ENCODE measurements at places on chromosomes 6 and 20.

- DNase-seq = no peak
Observed at GRCh38 chr6:170111141-170111664, 179.7 kb downstream of the DLL1 start.

DNA sequence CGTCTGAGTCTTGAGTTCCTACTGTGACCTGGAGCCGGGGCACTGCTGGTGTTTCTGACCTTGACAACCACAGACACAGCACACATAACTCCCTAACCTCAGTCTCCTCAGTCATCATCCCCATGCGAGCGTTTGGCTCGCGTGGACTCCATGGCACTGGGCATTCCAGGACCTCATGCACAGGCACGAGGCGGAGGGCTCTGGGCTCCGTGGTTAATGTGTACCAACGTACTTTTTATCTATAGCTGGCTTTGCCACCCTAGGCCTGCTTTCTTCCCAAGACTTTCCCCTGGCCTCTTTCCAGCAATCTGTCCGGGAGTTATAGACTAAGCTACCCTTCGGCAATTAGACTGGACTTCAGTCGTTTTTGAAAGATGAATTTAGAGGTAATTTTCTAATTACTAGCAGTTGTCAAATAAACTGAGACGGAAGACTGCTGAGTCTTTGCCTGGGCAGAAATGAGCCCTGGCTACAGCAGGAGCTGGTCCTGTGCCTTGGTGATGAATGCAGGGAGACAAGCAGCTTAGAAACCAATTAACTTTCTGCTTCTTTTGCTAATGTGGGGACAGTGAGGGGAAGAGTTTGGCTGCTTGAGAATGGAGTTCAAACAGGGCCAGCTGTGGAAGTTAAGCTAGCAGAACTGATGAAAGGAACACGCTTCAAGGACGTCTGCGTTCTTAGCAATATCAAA, 16.1 kb upstream of the CTCFL start:
- no peak for DNase-seq

- DNase-seq = peak; percentile 9
Observed at GRCh38 chr6:108946695-108947094, 98.5 kb downstream of the ARMC2 start.

GRCh38 chr6:5335020-5335419, 73.7 kb downstream of the FARS2 start:
- no peak for DNase-seq

- peak; percentile 74 for DNase-seq
Observed at GRCh38 chr6:89260832-89261231, 43.7 kb upstream of the GABRR1 start.

GRCh38 chr6:150001295-150002008, 23.9 kb downstream of the RAET1L start:
- no peak for DNase-seq
